ENCODE measurements at places on chromosomes 3 and 15.

DNA sequence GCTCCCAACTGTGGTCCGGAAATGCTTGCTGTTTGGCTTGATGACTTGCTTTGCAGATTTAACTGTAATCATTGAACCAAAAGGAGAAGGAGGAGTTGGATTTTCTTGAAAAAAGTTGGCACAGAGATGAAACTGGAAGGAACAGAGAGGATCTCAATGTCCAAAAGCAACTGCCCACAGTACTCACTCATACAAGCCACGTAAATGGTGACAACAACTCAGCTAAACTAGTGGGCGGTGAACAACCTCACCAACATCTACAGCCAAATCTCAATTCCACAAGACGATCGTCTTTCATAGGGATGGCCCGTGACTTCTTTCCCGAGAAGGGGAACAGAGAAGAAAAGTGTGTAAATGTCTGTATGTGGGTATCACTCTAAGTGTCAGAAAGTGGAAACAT, 48.1 kb downstream of the MYO5C start:
- no peak for DNase-seq

DNA sequence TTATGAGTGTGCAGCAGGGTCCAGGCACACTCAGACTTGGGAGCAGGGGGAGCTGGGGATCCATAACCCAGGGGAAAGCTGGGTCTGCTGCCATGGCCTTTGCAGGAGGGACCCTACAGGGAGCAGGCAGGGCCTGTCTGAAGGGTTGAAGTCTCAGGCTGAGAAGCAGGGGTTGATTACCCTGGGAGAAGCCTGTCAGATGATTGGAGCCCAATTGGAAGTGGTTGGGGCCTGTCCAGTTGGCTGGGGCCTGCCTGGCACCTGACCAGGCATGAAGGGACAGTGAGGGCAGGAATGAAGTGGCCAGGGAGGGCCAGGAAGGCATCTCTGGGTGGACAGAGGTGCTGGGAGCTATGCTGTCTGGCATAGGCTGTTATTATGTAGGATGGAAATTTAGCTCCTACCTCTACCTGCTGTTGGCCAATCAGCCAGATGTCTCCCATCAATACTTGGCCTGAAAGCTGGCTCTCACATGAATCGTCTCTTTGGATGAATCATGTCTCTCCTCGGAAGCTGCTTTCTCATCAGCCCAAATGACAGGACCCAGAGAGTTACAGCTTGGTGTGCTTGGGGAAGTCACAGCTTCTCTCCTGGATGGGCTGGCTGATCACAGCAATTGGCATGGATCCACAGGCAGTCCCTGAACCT, 27.4 kb upstream of the SLCO2A1 start:
- no peak for DNase-seq

GRCh38 chr15:101543431-101543830, 53.9 kb upstream of the PCSK6 start:
- no peak for DNase-seq

GRCh38 chr3:112908252-112908651, 61.6 kb upstream of the CD200R1L start:
- no peak for DNase-seq

GRCh38 chr15:50542887-50543210, 3.6 kb downstream of the USP50 start:
- no peak for DNase-seq

- no peak for DNase-seq
Measured at GRCh38 chr3:51141573-51141972, 243.5 kb upstream of the MANF start.

GRCh38 chr15:31135523-31135922, 34.0 kb upstream of the TRPM1 start:
- DNase-seq = no peak

DNA sequence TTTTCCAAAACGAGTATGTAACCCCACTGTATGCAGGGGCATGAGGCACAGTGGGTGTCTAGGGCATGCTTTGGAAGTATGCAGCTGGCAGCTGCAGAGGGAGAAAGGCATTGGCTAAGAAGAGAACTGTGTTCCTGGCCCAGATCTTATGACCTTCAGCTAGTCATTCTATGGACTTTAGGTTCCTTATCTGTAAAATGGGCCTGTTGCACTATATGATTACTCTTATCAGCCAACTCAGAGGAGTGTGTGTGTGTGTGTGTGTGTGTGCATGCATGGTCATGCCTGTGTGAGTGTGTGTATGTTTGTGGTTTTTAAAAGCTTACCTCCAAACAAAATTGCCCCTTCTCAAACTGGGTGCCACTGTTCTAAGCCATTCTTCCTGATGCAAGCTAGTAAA, 27.4 kb upstream of the CHST2 start:
- no peak for DNase-seq

DNA sequence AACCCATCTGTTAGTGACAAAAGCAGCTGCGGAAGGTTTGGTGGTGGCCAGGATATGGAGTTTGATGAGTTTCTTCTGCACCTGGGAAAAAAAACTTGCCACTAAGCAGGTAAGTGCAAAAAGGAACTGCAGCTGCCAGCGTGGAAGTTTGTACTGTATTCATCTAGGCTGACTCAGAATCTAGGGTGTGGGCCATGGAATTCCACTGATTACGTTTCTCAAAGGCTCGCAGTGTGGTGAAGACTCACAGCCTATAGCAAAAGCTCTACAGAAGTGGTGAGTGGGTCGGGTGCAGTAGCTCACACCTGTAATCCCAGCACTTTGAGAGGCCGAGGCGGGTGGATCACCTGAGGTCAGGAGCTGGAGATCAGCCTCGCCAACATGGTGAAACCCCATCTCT, 334.6 kb upstream of the GRM7 start:
- no peak for DNase-seq

DNA sequence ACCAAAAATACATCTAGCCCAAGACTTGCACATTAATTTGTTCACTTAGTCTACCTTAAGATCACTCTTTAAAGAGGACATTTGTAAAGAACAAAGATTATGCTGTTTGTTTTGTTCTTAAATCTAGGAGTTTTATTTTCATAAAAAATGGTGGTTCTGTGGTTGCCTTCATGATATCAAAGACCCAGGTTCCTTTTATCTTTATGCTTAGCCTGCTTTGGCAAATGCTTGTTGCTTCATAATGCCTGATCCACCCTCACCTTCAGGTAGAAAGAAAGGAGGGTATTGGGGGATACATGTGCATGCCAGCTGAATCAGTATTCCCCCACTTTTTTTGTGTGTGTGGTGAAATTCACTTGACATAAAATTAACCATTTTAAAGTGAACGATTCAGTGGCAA, 48.5 kb downstream of the GTF2E1 start:
- DNase-seq = no peak

GRCh38 chr3:157527131-157527881, 24.1 kb upstream of the VEPH1 start:
- DNase-seq = no peak

DNA sequence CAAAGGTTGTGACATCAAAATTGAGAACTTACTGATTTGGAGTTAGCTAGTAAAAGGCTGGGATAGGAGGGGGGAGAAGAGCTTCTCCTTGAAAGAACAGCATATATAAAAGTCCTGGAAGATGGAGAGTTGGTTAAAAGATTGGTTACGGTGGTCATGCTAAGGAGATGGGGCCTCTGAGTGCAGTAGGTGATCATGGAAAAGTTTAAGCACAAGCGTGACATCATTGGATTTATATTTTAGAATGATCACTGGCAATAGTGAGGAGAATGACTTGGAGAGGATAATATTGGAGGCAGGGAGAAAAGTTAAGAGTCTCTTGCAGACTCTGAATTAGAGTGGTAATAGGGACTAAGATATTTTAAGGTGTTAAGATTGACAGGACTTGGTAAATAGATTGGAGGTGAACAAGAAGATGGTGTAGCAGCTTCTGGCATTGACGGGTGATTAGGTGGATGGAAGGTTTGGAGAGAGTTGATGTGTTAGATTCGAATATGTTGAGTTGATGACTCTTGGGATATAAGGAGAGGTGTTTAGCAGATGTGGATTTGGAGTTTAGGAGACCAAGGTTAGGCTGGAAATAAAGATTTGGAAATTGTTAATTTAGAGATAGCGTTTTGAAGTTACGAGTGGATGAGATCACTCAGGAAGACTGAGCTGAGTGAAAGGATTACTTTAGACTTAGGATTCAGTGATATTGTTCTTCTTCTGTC, 19.6 kb downstream of the PIAS1 start:
- no peak for DNase-seq

DNA sequence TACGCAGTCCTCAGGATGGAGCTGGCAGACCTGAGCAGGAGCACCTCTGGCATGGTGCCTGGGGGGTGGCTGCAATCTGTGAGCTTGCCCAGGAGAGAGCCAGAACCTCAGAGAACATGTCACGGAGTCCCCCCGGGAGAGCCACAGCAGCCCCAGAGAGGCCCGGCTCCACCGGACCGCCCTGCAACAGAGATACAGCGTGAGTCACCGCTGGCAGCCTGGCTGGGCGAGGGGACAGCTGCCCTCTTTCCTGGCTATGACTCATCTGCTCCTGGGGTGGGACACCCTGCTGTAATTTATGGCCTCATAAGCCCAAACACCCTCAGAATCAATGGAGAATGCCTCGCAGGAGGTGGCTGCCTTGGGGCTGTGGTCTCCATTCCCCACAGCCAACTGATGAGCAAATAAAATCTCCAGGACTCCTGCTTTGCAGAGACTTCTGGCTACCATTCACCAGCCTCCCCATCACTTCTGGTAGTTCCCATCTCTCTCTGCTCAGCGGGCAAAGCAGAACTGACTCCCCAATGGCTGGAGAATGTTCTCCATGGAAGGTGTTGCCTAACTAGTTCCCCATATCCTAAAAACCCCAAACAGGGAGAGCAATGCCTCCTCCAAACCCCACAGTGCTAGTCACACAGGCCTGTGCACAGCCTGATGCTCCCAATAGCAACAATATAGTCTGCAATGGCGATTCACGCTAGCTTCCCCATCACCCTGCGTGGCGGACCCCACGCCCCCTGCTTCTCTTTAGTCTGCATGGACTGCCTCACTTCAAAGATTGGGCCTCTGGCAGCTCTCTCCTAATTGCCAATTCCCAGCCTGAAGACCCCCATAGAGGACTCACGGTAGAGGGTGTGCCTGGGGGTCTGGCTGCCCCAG, 21.6 kb downstream of the ACSBG1 start:
- no peak for DNase-seq

GRCh38 chr3:101039285-101039684, 46.1 kb upstream of the ABI3BP start:
- no peak for DNase-seq

DNA sequence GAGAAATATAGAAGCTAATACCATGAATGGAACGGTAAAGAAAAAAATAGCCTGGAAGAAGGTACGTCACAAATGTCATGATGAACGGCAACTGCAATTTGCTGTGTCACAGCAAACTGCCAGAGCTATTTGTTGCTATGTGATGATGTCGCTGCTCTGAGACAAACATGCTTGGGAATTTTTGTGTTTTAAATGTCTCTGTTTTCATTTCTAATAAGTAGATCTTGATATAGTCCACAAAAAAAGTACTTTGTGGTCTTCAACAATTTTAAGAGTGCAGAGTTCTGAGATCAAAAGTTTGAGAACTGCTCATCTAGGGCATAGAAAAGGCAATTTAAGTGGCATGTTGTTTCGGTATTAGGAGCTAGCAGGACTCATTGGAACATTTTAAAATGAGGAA, 4.3 kb upstream of the NR1D2 start:
- DNase-seq = no peak

DNA sequence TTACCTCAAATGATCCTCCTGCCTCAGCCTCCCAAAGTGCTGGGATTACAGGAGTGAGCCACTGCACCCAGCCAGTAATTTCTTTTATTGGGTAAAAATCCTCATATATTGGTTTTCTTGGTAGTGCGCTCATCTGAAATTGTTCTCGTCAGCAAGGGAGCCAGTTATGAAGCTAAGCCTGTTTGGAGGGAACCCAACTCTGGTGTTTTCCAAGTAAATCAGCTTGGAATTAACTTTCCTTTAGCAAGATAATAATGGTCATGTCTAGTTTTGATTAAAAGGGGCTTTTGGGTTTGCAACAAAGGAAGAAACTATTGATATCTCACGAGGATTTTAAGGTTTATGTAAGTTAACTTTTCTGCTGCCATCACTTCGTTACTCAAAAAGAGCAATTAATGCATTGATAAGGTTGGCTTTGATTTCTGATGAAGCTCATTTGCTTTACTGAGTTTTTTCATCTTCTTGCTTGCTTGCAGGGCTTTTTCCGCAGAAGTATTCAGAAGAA, 72.7 kb downstream of the RARB start:
- DNase-seq = no peak

DNA sequence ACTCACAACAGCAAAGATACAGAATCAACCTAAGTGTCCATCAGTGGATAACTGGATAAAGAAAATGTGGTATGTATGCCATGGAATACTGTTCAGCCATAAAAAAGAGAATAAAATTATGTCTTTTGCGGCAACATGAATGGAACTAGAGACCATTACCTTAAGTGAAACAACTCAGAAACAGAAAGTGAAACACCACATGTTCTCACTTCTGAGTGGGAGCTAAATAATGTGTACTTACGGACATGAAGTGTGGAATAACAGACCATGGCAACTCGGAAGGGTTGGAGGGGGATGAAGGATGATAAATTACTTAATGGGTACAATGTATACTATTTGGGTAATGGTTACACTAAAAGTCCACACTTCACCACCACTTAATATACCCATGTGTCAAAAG, 600.6 kb downstream of the MAGI1 start:
- no peak for DNase-seq

- DNase-seq = no peak
Measured at GRCh38 chr3:128226795-128227395, 73.6 kb downstream of the EEFSEC start.

DNA sequence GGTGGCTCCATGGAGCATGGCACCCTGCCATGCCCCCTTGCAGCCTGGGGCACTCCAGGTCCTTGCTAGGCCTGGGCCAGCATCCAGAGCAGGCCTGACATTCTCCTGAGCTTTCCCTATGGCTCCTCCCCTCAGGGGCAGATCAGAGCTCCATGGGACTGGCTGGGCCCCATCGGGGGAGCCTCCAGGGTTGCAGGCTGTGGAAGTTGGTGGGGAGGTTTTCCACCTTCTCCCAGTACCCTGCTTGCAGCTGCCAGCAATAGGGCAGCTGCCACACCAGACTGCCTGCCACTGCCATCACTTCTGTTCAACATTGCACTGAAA, 75.7 kb upstream of the TP63 start:
- DNase-seq = no peak

DNA sequence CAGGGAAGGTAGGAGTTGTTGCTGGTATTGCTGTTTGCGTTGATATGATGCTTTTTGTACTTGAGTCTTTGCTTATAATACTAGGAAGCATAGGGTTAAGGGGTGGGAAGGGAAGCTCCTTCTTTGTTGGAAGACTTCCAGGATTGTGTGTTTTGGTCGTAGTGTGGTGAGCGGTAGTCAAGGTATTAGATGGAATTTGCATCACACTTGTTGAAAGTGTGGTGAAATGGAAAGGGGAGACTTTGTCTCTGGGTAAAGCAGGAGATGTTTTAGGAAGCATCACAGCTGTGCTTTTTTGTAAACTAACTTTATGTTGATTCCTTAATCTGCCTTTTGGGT, 14.9 kb downstream of the IGSF10 start:
- DNase-seq = no peak

GRCh38 chr3:33420966-33421365, 19.2 kb downstream of the UBP1 start:
- DNase-seq = no peak

- no peak for DNase-seq
Measured at GRCh38 chr15:48266024-48266689, 60.1 kb downstream of the SLC12A1 start.

- no peak for DNase-seq
Measured at GRCh38 chr3:14172496-14172895, 5.9 kb downstream of the XPC start.

- no peak for DNase-seq
Measured at GRCh38 chr15:79659691-79660090, 227.6 kb downstream of the MINAR1 start.

- DNase-seq = no peak
Measured at GRCh38 chr3:194296454-194297263, 54.5 kb downstream of the CPN2 start.

GRCh38 chr15:58362262-58362922, 69.4 kb upstream of the LIPC start:
- no peak for DNase-seq
